ENCODE measurements at places on chromosomes 13 and 19.

GRCh38 chr13:76646946-76647345 is 239.3 kb downstream of the KCTD12 start:
- no peak for DNase-seq

DNA sequence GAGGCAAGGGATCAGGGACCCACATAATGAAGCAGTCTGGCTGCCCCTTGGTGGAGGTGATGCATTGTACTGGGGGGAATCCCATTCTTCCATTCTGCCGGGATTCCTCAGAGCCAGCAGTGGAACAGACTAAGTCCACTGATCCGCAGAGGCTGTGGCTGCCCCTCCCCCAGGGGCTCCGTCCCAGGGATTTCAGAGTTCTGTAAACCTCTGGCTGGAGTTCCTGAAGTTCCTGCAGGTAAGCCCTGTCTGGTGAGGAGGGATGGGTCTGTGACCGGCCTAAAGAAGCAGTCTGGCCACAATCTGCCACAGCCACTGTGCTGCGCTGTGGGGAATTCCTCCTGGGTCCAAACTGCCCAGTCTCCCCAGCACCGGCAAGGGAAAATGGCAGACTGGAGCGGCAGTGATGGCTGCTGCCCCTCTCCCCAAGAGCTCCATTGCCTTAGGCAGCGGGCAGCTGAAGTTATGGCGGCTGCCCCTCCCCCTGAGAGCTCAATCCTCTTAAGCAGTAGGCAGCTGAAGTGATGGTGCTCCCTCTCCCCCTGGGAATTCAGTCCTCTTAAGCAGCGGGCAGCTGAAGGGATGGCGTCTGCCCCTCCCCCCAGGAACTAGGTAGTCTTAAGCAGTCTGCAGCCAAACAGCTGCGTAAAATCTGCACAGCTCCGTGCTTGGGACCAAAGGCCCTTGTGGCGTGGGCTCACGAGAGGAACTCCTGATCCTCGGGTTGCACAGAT is 155.7 kb downstream of the PCDH17 start:
- DNase-seq, result no peak

GRCh38 chr13:99075268-99076191 is 97.7 kb upstream of the DOCK9 start:
- no peak for DNase-seq

GRCh38 chr13:22082030-22082429 is 411.2 kb downstream of the FGF9 start:
- no peak for DNase-seq

GRCh38 chr19:6472713-6473112 is 8.6 kb downstream of the CRB3 start:
- DNase-seq, result no peak

GRCh38 chr19:11180346-11180745 is 17.0 kb downstream of the KANK2 start:
- no peak for DNase-seq

- DNase-seq, result no peak
Measured at GRCh38 chr13:95222733-95223018, 78.6 kb downstream of the ABCC4 start.

DNA sequence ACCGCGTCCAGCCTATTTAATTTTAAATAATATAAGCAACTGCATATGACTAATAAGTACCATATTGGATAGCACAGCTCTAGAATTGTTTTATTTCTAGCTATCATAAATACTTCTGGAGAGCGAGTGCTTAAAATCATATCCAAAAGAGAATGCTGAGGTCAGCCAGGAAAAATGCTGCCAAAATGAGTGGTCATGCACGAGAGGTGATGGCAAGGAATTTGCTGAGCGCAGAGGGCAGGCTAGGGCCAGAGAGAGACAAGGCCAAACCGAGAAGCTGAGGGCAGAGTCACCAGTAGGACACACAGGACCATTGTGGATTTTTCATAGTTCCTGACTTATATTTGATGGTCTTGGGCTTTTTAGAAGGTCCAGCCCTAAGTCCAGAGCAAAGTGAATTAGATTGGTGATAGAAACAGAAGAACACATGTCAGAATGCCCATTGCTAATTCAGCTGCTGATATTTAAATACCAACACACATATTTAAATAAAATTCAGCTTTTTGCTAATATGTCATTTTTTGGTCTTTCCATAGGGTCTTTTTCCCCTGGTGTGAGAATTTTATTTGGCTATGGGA is 33.6 kb upstream of the UBL3 start:
- no peak for DNase-seq

GRCh38 chr19:40610396-40611064 is 9.4 kb downstream of the LTBP4 start:
- no peak for DNase-seq

DNA sequence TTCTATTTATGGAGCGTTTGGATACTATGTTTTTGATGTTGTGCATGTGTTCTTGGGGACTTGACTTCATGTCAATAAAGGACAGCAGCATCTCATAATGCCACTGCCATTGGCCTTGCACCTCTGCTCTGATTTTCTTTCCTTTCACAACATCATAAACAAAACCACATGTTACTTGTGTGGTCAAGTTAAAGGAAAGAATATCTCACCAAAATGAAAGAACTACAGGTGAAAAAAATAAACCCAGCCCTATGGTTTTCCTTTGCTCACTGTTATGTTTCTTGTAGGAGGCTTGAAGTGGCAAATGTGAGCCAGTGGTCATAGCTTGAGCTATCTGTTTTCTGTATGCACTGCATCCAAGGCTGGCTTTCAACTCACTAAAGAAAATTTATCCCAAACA is 240.4 kb downstream of the KCNRG start:
- DNase-seq, result no peak

- no peak for DNase-seq
Measured at GRCh38 chr19:38425810-38426466, at the start of gene RASGRP4. Gene RASGRP4, minus strand, starts transcription at chr19:38426219. Its CDS starts 128 bp downstream, at chr19:38426091.

DNA sequence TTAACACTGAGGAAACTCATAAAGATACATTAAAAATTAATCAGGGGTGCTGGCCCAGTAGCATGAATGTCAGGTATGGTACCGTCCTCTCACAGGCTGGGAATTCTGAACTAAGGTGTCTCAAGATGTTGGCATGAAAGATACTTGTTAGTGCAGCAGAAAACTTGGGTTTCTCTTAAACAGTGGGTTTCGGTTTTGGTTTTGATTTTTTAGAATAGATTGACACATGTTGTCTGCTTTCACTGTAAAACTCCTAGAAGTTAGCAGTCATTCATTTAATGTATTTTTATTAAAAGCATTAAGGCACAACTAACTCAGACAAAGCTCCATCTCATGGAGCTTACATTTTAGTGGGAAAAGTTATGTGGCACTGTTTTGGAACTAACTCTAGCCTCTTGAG is 3.5 kb upstream of the OBI1 start:
- DNase-seq, result no peak

DNA sequence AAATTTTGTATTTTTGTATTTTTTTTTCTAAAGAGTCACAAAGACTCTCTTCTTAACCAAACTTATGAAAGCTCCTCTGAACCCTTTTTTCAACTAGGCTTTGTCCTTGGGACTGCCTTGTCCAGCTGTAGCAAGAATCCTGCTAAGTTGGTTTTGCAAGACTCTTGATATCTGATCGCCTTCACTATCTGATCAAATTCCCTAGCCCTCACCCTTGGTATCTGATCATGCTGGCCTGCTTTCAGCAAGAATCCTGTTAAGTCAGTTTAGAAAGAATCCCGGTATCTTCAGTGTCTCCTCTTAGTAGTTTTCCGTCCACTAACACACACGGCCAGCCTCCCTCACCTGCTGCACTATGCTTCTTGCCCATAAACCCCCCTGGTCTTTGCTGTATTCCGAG is 1.9 kb upstream of the SIGLEC5 start:
- DNase-seq, result no peak

DNA sequence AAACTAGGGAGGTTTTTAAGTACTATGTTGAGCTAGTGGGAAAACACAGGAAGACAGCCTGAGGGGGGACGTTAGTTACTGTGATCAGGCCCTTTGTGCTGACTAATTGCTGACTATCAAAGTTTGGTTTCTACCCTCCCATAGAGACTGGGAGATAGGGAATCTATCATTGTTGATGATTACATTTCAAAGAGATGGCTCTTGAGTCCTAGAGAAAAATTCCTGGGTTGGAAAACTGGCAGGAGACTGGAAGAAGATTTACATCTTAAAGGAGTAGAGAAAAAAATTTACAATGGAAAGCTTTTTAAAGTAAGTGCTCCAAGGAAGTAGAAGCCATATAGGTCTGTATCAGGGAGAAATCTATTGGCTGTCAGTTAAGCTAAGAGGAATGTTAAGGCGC is 522.0 kb upstream of the KLHL1 start:
- DNase-seq, result peak; percentile 5

DNA sequence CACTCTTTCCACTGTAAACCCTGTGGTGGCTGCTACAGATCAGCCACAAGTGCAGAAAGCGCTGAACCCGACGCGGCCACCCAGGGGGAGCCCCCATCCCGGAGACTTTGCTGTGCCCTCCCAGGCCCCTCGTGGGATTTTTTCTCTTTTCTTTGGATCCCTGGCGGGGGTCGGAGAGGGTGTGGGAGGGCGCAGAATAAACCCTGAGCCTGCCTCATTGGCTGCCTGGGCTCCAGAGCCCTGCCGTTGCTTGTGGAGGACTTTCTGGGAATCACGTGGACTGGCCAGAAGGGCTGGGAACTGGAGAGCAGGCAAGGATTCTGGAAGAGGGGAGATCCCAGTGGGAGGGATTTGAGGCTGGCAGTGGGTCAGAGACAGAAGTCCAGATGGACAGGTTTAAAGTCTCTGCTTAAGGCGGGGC is 24.9 kb downstream of the GADD45B start:
- DNase-seq, result no peak

DNA sequence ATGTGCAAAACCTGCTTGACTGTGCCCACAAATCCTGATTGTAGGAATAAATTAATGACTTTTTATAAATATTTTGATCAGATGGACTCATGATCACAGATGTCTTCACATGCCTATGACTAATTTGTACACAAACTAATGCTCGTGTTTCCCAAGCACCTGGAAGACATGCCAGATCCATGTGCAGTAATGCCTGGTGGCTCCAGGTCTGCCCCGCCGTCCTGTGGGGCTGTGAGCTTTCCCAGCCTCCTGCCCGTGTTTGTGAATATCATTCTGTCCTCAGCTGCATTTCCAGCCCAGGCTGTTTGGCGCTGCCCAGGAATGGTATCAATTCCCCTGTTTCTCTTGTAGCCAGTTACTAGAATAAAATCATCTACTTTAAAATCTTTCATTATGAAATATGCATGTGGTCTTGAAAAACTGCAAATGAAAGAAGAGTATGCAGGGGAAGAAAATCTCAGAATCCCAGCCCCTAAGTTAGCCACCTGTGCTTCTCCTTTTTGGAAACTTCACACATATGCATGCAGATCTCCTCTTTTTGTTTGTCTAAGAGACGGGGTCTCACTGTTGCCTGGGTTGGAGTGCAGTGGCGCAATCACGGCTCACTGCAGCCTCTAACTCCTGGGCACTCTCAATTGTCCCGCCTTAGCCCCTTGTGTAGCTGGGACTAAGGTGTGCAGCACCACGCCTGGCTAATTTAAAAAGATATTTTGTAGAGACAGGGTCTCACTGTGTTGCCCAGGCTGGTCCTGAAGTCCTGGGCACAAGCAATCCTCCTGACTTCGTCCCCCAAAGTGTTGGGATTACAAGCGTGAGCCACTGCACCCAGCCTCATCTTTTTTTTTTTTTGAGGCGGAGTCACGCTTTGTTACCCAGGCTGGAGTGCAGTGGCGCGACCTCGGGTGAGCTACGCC is 6.2 kb downstream of the RPL28 start:
- DNase-seq, result no peak

DNA sequence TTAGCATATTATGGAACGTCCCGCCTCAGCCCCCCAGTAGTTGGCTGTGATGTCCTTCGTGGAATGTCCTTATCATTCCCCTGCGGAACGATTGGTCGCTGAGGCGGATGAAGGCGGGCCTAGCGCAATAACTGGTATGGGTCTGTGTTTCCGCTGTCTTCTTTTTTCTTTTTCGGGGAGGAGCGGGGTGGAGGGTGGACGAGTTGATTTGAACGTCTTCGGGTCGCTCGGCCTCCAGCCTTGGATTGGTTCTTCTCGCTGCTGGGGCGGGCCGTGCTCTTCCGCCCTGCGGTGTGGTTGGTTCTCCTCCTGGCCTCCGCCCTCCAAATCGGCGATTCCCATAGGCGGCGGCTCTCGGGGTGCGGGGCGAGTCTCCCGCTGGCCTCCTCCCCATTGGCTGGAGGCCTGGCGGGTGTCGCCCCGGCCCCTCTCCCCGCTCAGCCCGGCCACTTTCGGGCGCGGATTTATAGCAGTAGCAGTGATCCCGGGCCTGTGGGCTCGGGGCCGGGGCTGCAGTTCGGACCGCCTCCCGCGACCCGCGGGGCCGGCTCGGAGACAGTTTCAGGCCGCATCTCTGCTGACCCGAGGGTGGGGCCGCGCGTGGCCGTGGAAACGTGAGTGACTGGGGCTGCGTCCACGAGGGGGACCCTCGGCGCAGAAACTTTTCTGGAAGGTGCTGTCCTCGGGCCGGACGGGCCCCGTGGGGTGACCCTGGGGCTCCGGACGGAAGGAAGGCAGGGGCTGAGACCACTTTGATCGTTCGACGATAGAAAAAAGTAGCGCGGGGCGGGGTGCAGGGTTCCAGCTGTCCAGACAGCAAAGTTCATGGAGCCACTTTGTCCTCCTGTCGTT is 2.1 kb downstream of the ING1 start:
- peak; percentile 100 for DNase-seq

- no peak for DNase-seq
Measured at GRCh38 chr19:6890401-6890913, 3.1 kb downstream of the ADGRE1 start.

GRCh38 chr13:84208246-84208910 is 326.1 kb upstream of the SLITRK1 start:
- DNase-seq, result peak; percentile 11

DNA sequence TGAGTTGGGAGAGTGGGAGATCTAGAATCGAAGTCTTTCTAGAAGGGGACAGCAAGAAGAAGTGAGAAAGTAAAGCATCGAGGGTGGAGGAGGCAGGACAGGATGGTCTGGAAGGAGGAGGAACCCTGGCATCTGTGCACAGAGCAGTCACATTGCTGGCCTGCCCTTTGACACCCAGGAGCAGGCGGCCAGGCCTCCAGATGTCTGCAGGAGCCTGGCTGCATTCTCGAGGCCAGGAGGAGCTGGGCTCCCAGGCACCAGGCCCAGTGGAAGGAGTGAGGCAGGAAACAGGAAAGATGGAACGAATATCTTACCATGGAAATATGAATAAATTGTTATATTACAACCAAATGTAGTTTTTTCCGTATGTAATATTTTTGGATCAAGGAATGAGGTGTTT is 27.7 kb upstream of the ARGLU1 start:
- no peak for DNase-seq

GRCh38 chr13:28475916-28476725 is 18.8 kb downstream of the FLT1 start:
- DNase-seq, result peak; percentile 82

- no peak for DNase-seq
Measured at GRCh38 chr19:32611161-32611560, 30.2 kb downstream of the PDCD5 start.

GRCh38 chr19:30046522-30046921 is 104.5 kb downstream of the URI1 start:
- DNase-seq, result peak; percentile 18

GRCh38 chr19:33746159-33746558 is 50.5 kb upstream of the KCTD15 start:
- no peak for DNase-seq

GRCh38 chr19:51366389-51367254 is 434 bp upstream of the ETFB start:
- DNase-seq, result peak; percentile 98

- no peak for DNase-seq
Measured at GRCh38 chr13:77353995-77354394, 27.1 kb upstream of the MYCBP2 start.

Measured in fibroblast of upper back skin (primary cell).